ENCODE measurements at places on chromosomes 5 and 9. TPM values are rescaled to one million over a fixed set of nuclear protein-coding genes. Genes with fewer than 3 reads are reported as not detected.

- H3K27me3 ChIP-seq, result no peaks in the 10 kb centered on the region
- H3K4me1 ChIP-seq, result peaks cover 30% of the 10 kb centered on the region
- no peak for DNase-seq
Observed at GRCh38 chr9:77588271-77588937, 59.7 kb downstream of the GNA14 start.

GRCh38 chr9:99783799-99784198, 37.9 kb upstream of the NR4A3 start:
- no peak overlapping the region for H3K27ac ChIP-seq
- H3K4me3 ChIP-seq, result no peak overlapping the region
- DNase-seq, result no peak
- H3K27me3 ChIP-seq, result peaks cover 2% of the 10 kb centered on the region

DNA sequence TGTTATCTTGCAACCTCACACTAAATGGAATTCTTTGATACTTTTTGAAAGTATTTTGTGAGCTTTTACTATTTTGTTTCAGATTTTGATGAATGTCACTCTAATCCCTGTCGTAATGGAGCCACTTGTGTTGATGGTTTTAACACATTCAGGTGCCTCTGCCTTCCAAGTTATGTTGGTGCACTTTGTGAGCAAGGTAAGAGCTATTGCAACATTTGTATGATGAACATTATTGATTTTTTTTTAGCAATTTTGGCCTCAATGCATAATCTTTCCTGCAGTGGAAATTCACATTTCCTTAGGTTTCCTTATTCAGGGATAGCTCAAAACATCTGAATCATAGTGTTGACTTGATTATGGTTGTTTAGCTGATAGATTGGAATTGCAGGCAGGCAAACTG, 76.3 kb downstream of the VCAN start:
- no peak for DNase-seq
- H3K27ac ChIP-seq, result no peak overlapping the region
- H3K36me3 ChIP-seq, result peaks cover 27% of the 10 kb centered on the region
- no peaks in the 10 kb centered on the region for H3K27me3 ChIP-seq

GRCh38 chr5:80198399-80198798, 57.4 kb downstream of the SERINC5 start:
- peaks cover 42% of the 10 kb centered on the region for H3K4me1 ChIP-seq
- peak overlapping the region; percentile 78 for H3K27ac ChIP-seq
- peaks cover 6% of the 10 kb centered on the region for H3K36me3 ChIP-seq
- no peaks in the 10 kb centered on the region for H3K27me3 ChIP-seq
- no peak for DNase-seq

GRCh38 chr9:132474253-132474652, 64.2 kb downstream of the CFAP77 start:
- no peak overlapping the region for H3K4me3 ChIP-seq
- H3K4me1 ChIP-seq, result peaks cover 6% of the 10 kb centered on the region
- H3K36me3 ChIP-seq, result no peaks in the 10 kb centered on the region
- DNase-seq, result no peak
- peaks cover 18% of the 10 kb centered on the region for H3K27me3 ChIP-seq

DNA sequence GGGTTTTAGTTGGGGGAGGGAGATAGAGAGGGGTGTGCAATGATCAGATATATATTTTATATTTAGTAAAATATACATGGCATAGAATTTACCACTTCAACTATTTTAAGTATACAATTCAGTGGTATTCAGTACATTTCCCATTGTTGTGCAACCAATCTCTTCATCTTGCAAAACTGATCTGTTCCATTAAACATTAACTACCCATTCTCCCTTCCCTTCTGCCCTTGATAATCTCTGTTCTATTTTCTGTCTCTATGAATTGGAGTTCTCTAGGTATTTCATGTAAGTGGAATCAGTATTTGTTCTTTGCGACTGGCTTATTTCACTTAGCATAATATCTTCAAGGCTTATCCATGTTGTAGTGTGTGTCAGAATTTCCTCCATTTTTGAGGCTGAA, 38.6 kb downstream of the TGFBI start:
- DNase-seq, result no peak
- H3K27me3 ChIP-seq, result no peaks in the 10 kb centered on the region
- peaks cover 5% of the 10 kb centered on the region for H3K4me1 ChIP-seq
- peaks cover 19% of the 10 kb centered on the region for H3K36me3 ChIP-seq
- no peak overlapping the region for H3K4me3 ChIP-seq

- no peak for DNase-seq
- no peak overlapping the region for H3K27ac ChIP-seq
- H3K4me1 ChIP-seq, result no peaks in the 10 kb centered on the region
- H3K36me3 ChIP-seq, result no peaks in the 10 kb centered on the region
- H3K27me3 ChIP-seq, result peaks cover 7% of the 10 kb centered on the region
- no peak overlapping the region for H3K4me3 ChIP-seq
Observed at GRCh38 chr5:53045263-53045662, 56.1 kb downstream of the ITGA2 start.

DNA sequence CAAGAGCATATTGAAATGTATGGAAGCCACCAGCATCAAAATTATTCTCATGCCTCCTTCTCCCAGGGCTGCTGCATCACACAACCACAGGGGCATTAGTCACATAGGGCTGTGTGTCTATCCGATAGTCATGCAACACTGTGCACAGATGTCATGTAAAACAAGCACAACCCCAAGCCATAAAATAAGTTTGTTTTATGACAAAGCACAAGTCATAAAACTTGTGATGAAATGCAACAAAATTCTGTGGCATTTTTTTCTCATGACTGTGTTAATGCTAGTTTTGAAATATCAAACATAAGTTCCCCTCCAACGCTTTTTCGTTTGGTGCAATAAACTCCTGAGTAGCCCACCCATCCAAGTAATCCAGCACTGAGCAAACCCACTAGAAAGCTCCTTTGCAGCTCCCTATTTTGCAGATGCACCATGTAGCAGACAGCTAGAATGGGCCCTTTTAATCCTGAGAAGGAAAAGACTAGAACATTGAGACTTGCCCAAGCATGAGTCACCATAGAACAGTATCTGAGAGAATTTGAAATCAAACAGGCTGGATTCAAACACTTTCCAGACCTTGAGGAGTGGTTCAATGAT, 93.3 kb upstream of the ZNF366 start:
- H3K36me3 ChIP-seq, result no peaks in the 10 kb centered on the region
- H3K4me3 ChIP-seq, result no peak overlapping the region
- no peaks in the 10 kb centered on the region for H3K27me3 ChIP-seq
- no peak for DNase-seq
- H3K27ac ChIP-seq, result no peak overlapping the region

GRCh38 chr9:74379718-74380117, 117.4 kb upstream of the RORB start:
- no peak overlapping the region for H3K4me3 ChIP-seq
- no peaks in the 10 kb centered on the region for H3K36me3 ChIP-seq
- no peak overlapping the region for H3K27ac ChIP-seq
- no peak for DNase-seq

GRCh38 chr5:75907651-75908050, 175.5 kb upstream of the SV2C start:
- H3K27ac ChIP-seq, result no peak overlapping the region
- no peaks in the 10 kb centered on the region for H3K36me3 ChIP-seq
- DNase-seq, result no peak

- no peaks in the 10 kb centered on the region for H3K27me3 ChIP-seq
- no peak for DNase-seq
- peaks cover 2% of the 10 kb centered on the region for H3K36me3 ChIP-seq
- no peak overlapping the region for H3K4me3 ChIP-seq
Observed at GRCh38 chr5:107860044-107860443, 189.3 kb upstream of the EFNA5 start.

The CCDC180 gene
- total RNA-seq, result 8.5 TPM

The SLC25A2 gene
- 0.48 TPM for total RNA-seq

The FYB1 gene
- total RNA-seq, result not detected

The SPATA6L gene
- 0.46 TPM for total RNA-seq

The TMED9 gene
- 299 TPM for total RNA-seq

The LCN6 gene
- not detected for total RNA-seq
